RKO (cell line): ENCODE measurements at places on chromosomes 6 and 20.

DNA sequence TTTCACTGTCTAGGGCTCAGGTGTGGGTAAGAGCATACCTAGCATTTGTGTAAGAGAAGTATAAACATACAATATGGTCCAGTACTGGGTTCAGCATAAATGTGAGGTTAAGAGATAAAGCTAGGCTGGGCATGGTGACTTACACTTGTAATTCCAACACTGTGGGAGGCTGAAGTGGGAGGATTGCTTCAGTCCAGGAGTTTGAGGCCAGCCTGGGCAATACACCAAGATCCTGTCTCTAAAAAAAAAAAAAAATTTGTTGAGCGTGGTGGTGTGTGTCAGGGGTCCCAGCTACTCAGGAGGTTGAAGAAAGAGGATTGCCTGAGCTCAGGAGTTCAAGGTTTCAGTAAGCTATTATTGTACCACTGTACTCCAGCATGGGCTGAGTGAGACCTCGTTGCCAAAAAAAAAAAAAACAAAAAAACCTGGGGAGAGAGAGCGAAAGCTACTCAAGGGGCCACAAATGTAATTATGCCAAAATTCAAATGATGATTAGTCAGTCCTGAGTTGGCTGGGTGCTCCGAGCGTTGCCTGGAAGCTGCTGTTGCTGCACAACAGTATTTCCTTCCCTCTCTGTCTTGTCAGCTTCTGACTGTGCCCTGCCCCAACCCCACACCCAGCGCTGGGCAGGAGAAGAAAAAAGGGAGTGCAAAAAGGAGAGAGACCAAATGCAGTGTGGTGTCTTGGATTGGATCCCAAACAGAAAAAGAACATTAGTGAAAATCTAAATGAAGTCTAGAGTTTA, 24.0 kb downstream of the CMTR1 start:
- no peak for DNase-seq

DNA sequence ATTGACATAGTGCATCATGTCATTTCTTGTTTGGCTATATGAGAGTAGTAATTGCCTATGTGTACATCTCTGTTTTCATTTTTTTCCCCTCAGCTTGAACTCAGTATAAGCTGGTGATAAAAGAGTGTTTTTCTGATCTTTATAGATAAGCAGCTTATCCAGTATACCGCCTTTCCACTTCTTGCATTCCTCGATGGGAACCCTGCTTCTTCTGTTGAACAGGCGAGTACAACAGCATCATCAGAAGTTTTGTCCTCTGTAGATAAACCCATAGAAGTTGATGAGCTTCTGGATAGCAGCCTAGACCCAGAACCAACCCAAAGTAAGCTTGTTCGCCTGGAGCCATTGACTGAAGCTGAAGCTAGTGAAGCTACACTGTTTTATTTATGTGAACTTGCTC, 32.3 kb downstream of the HSF2 start:
- no peak for DNase-seq

- no peak for DNase-seq
Observed at GRCh38 chr6:47439348-47439668, 38.3 kb upstream of the CD2AP start.

DNA sequence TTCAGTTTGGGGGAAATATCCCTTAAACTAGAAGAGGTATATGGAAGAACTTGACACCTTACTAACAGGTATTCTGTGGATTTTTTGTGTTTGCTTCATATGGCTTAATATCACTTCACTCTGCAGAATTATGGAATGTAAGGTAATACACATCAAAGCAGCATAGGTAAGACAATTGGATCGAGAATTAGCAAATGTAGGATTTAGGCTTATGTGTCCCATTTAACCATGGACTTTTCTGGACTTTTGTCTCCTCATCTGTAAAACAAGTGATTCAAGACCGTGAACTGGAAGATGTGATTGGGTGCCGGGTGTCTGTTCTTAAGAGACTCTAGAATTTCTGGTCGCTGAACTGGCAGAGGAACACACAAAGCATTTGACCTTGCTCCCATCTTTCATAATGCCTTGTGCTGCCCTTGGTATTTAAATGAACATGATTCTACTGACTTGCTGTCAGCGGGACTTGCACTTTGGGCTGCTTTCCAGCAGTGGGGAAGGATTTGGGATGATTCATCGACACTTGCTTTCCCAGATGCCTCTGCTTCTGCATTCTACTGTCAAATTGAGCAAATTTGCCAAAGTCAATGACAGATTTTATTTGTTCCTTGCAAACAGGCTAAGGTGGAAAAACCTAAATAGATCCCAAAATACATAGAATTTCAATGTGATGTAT, 199.8 kb downstream of the PLCB1 start:
- peak; percentile 18 for DNase-seq

DNA sequence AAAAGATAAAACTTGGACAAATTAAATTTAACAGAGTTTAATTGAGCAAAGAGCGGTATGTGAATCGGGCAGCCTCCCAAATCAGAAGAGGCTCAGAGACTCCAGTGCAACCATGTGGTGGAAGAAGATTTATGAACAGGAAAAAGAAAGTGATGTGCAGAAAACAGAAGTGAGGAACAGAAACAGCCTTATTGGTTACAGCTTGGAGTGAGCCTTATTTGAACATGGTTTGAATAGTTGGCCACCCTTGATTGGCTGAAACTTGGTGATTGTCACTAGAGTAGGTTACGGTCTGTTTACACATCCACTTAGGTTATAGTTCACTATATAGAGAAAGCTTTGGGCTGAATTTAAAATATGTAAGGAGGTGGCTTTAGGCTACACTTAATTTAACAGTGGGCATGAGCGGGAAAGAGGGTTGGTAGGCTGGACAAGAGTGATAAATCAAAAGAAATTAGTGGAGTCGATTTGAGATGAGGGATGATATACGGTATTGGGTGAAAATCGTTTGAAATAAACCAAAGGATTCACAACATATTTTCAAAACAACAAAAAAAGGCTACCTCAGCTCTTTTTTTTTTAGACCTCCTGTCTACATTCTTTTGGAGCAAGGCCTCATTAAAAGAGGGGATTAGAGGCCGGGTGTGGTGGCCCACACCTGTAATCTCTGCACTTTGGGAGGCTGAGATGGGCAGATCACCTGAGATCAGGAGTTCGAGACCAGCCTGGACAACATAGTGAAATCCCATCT, 84.3 kb upstream of the PREP start:
- no peak for DNase-seq

GRCh38 chr20:54127855-54128574, 45.8 kb downstream of the CYP24A1 start:
- DNase-seq, result no peak

DNA sequence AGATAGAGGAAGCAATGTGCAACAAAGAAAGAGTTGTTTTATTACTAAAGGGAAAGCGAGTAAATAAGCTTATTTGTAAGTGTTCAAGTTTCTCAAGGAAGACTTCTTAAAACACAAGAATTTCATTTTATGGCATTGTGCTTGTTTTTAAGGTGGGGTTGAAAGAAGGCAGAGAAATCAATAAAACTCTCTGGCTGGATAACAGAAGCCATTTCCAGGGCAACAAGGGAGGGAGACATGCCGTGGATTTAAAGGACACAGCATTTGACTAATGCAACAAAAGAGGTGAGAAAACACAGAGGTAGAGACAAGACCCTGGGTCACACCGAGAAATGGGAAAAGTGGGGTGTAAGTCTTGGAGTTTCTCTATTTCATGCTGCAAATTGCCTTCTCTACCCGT, 28.8 kb upstream of the GMPR start:
- DNase-seq, result no peak

- no peak for DNase-seq
Observed at GRCh38 chr20:59395729-59396128, 95.3 kb downstream of the EDN3 start.

DNA sequence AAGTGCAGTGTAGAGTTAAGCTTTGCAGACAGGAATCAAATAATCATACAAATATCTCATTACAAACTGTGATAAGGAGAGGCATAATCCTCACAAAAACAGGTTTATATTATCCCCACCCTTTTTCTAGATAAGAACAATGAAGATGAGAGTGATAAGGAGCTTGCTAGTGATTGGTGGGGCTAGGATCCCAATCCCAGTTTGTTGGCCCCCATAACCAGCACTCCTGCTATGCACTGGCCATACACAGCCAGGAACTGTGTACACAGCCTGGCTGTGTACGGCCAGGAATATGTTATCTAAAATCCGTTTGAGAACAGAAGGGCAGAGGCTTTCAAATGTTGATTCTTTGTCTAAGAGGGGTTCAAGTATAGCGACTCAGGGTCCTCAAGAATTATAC, 180.6 kb downstream of the EYA2 start:
- DNase-seq, result no peak

DNA sequence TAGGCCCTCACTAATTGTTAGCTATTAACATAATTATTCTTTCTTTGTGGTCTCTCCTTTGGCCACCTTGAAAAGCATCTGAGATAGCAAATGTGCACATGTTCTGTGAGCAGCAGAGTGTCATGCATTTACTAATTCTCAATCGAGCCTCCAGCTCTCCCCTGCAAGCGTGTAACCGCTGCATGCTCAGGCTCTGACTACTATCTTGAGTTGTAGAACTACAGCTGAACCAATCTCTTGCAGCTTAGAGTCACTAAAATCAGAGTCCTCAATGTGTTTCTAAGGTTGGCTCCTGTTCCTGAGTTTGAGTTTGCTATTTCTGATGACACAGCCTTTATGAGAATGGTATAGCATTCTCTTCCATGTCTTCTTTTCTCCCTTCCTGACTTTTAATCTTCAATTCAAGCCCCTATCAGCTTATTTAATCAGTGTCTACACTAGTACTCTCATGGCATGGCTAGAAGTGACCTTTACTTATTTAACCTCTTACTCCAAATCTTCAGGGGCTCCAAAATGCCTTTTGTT, 65.5 kb downstream of the PPP1R3G start:
- no peak for DNase-seq

- no peak for DNase-seq
Observed at GRCh38 chr6:70241031-70241430, 61.9 kb downstream of the COL9A1 start.

GRCh38 chr6:44386364-44386928, 1.1 kb upstream of the CDC5L start:
- no peak for DNase-seq

- DNase-seq, result no peak
Observed at GRCh38 chr20:46666818-46667515, 15.7 kb upstream of the SLC13A3 start.

DNA sequence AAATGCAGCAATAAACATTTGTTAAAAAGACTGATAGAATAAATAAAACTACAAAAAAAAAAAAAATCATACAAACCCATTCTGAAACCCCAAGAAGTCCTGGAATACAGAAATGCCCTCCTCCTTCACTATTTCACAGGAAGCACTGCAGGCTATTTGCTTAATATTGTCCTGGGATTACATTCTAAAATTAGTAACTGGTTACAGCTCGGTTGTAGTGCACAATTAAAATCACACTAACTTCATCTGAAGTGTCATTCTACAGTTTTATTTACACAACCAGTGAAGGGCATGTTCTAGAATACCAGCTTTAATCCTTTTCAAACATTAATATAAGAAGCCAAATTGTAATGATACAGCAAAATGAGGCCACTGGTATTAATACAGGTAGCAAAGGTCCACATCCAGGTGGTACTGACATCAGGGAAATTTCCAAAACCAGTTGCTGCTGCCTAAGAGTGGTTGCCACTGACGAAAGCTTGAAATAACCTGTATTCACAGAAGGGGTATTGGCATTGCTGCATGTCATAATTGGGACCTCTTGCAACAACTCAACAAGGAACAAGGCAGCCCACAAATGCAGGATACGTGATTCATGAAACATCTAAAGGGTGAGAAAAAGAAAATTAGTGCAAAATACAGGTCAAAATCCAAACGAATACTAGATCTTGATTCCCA, 26.9 kb downstream of the AKIRIN2 start:
- DNase-seq, result no peak

DNA sequence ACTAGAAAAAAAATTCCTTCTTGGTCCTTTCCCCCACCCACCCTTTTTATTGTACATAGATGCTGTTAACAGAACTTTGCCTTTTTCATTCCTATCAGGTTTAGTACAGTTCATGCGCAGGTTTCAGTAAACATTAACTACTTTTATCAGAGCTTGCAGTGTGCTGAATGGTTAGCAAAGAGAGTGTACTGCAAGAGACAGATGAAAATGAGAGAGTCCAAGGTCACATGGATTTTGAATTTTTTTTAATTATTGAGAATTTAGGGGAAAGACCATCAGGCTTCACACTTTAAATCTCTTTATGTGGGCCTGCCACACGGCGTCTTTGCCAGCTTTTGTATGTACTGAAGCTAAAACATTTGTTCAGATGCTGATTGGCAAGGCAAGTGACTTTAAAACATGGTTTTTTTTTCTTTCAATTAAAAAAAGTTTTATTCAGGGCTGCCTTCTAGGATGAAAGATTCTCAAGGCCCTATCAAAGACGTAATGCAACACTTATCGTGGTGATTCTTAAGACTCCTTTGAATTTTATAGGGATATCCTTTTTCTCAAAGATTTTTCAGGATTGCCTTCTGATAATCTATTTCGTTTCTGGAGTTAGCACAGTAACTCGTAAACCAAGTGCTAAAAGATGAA, 32.2 kb downstream of the RREB1 start:
- DNase-seq, result no peak

- no peak for DNase-seq
Observed at GRCh38 chr6:40728643-40729042, 141.5 kb upstream of the LRFN2 start.

GRCh38 chr6:149433881-149434280, 33.8 kb downstream of the SUMO4 start:
- no peak for DNase-seq

DNA sequence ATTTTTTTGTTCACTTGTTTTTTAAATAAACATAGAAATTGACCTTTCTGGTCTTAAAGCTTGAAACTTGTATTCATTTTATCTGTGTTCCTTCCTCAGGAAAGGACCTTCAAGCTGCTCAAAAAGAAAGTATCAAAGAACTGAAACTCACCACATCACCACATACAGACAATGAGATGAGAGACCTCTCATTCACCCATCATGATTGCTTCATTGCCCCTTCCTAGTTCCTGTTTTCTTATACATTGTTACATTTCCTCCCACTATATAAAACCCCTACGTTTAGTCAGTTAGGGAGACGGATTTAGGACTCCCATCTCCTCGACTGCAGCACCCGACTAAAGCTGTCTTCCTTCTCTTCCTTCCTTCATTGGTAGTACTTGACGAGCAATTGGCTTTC, 180.5 kb upstream of the OPRM1 start:
- DNase-seq, result no peak

GRCh38 chr6:41039060-41039998, at the start of gene UNC5CL:
Gene UNC5CL, minus strand, starts transcription at chr6:41039221. Its CDS starts 4,147 bp downstream, at chr6:41035074.
- DNase-seq, result no peak

DNA sequence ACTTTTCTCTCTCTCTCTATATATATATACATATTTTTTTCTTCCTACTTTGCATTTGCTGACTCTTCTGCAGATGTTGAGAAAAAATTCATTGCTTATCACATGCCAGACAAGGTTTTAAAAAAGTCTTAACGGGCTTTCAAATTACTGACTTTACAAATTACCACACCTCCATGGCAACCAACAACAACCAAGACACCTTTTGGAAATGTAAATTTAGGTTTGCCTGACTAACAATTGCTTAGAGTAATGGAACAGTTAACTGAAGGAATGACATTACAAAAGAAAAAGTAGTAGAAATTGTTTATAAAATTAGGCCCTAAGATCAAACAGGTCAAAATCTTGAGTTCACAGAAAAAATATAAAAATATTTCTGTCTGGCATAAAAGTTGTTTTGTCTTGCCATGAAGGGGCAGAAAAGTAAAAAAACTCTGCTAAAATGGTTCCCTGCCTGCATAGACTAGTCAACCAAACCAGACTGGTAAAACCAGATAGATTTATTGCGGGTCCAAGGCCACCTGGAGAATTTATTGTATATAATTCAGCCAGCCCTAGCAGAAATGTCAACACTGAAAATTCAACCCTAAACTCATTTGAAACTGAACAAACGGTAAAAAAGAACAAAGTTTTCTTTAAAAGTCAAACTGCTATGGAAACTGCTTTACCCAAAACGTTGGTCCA, 92.8 kb upstream of the FRMD1 start:
- no peak for DNase-seq
